ENCODE measurements at places on chromosomes 3 and 15.

DNA sequence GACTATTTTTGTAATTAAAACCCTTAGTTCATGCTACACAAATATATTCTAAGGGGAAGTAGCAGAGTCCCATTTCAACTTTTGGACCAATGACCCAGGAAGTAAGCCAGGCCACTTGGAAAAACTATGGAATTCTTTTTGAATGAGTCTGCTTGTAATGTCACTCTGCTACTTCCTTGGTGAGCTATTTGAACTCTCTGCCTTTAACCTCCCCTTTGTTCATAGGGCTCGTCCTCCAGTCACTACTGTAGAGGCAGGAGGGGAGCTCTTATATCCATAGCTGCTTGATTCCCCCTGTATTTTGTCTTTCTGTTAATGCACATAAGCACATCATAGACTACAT, 119.6 kb downstream of the UACA start:
- no peak for DNase-seq

- peak; percentile 61 for DNase-seq
These were observed 8.0 kb upstream of the CCDC13 start for GRCh38 chr3:42780892-42781700.

GRCh38 chr3:197369545-197369944, 71.1 kb upstream of the DLG1 start:
- no peak for DNase-seq

DNA sequence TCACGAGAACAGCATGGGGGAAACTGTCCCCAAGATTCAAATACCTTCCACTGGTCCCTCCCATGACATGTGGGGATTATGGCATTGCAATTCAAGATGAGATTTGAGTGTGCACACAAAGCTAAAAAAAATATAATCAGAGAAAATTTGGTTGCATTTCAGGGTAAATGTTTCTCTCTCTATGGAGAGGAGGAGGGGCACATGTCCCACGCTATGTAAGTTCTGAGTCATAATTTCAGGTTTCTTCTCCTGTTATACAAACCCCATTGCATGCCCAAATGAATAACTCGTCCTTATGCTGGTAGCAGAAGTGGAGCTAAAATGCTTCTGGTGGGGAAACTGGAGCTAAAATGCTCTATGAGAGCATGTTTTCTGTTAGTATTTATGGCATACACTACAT, 209.7 kb upstream of the DCBLD2 start:
- no peak for DNase-seq

- DNase-seq: no peak
These were observed 21.9 kb downstream of the MEGF11 start for GRCh38 chr15:66231394-66232266.

DNA sequence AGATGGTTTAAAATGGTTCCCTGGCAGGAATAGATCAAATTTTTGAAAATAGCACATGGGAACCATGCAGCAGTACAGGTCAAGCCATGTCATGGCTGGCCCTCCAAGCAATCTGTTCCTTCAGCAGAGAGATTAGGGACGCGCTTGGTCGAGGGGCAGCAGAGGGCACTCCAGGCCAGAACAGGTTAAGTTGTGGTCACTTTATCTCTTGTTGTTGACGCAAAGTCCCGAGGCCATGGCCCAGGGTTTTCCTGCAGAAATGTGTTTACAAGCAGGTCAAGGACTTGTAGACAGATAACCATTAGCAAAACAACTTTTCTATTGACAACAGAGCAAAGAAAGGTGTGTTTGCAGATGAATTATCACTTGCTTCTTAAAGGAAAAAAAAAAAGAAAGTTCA, 570.0 kb upstream of the NR2F2 start:
- DNase-seq: no peak

GRCh38 chr3:131630097-131630496, 127.3 kb upstream of the MRPL3 start:
- no peak for DNase-seq

DNA sequence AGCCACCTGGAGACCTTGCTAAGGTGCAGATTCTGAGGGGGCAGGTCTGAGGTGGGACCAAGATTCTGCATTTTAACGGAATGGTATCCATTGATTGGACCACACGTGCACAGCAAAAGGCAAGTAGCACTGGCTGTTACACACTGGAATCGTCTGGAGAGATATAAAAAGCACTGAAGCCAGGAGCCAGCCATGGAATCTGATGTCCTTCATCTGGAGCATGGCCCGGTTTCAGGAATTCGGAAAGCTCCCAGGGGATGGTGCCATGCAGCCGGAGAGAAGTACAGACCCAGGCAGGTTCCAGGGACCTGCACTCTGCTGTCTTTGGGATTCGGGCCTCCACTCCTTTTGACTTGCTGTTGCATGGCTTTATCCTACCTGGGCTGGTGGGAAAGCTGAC, 28.8 kb upstream of the PRR20G start:
- DNase-seq: no peak

GRCh38 chr3:72109327-72110259, 324.6 kb upstream of the PROK2 start:
- DNase-seq: no peak

DNA sequence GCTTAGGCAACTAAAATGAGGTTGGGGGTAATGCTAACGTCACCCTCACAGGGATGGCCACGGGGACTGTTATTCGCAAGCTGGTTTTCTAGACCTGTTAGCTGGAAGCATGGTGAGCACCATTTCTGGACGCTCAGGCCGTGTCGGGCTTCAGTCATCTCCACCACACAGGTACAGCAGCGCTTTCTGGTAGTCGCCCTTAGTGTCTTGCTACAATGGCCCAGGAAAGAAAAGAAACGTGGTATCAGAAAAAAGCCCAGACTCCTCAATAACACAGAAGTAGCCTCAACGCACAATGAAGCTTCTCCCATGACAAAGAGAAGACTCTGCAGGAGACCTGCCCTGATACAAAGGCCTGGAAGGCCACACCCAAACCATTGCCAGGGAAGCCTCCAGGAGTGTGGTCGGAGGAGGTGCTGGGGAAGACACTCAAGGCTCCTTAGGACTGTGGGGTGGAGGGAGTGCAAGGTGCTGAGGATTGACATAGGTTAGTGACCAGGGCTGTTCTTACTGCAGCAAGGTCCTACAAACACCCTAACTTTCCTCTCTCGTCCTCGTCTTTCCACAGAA, 50.2 kb downstream of the ANXA2 start:
- no peak for DNase-seq
